ENCODE measurements at places on chromosomes 2 and 18.
A peak's percentile ranks its signal among the peaks of the same experiment; 100 is the strongest.

DNA sequence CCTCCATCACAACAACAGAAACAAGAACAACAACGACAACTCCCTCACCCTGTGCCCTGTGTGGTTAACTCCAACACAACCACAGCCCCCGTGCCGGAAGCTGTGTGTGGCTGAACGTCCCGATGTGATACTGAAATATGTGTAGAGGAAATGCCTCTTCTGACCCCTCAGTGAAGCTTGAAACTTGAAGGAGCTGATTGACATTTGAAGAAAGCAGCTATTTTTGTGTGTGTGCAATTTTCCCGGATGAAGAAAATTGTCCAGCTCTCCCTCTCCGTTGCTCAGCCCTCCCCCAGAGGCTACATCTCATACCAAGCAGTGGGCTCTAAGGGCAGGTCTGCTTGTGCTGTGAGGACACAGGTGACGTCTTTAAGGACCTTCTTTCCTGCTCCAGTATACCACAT lies 173.8 kb downstream of the ICOS start:
- peak; percentile 64 for DNase-seq

DNA sequence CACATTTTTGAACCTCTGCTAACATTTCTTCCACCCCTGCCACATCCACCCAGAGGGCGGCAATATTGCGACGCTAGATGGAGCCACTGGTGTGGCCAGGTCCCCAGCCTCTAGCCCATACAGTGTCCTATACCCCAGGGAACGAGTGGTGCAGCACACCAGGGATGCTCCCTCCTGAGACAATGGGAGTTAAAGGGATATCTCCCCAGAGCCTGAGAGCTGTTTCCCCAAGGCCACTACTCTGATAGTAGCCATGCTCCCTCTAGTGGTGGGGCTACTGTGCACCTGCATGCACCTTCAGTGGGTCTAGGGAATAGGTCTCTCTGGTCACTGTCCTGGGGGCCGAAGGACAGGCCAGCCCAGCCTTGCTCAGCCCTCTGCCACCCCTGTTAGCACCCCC lies 336.4 kb upstream of the FSHR start:
- DNase-seq, result no peak

- peak; percentile 49 for DNase-seq
These were observed 10.1 kb downstream of the CYP26B1 start for GRCh38 chr2:72137498-72138010.

- DNase-seq, result peak; percentile 34
These were observed 62.4 kb downstream of the TXNL1 start for GRCh38 chr18:56575819-56576663.
